Ammon's horn (tissue), 1 donor: ENCODE measurements at places on chromosomes 1 and 21.

GRCh38 chr1:230274254-230274653, 151.9 kb downstream of the PGBD5 start:
- no peak for DNase-seq

GRCh38 chr1:163055005-163055404, 14.2 kb upstream of the RGS4 start:
- no peak for DNase-seq

GRCh38 chr1:1223891-1224290, 7.9 kb downstream of the SDF4 start:
- DNase-seq = no peak

GRCh38 chr1:212287261-212287895, 2.2 kb downstream of the PPP2R5A start:
- DNase-seq = peak; percentile 7
